Spinal cord (tissue), 10 donors: ENCODE measurements at places on chromosomes 11 and 22. TPM values are rescaled to one million over a fixed set of nuclear protein-coding genes. Genes with fewer than 3 reads are reported as not detected.

GRCh38 chr11:76601724-76602123 lies 68.8 kb downstream of the LRRC32 start:
- no peak for DNase-seq

DNA sequence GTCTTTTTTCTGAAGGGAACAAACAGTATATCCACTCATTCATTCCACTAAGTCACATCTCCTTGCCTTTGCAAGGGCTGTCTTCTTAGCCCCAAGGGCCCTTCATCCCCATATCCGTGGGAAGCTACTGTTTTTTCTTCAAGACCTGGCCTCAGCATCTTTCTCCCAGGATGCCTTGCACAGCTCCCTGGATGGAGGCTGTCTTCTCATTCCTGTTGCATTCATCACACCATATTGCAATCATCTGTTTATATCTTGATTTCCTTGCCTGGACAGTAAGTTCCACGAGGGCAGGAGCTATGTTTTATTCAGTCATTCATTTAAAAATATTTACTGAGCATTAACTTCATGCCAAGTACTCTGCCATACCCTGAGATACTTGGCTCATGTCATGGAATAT lies 29.3 kb upstream of the NECTIN1 start:
- DNase-seq, result no peak

DNA sequence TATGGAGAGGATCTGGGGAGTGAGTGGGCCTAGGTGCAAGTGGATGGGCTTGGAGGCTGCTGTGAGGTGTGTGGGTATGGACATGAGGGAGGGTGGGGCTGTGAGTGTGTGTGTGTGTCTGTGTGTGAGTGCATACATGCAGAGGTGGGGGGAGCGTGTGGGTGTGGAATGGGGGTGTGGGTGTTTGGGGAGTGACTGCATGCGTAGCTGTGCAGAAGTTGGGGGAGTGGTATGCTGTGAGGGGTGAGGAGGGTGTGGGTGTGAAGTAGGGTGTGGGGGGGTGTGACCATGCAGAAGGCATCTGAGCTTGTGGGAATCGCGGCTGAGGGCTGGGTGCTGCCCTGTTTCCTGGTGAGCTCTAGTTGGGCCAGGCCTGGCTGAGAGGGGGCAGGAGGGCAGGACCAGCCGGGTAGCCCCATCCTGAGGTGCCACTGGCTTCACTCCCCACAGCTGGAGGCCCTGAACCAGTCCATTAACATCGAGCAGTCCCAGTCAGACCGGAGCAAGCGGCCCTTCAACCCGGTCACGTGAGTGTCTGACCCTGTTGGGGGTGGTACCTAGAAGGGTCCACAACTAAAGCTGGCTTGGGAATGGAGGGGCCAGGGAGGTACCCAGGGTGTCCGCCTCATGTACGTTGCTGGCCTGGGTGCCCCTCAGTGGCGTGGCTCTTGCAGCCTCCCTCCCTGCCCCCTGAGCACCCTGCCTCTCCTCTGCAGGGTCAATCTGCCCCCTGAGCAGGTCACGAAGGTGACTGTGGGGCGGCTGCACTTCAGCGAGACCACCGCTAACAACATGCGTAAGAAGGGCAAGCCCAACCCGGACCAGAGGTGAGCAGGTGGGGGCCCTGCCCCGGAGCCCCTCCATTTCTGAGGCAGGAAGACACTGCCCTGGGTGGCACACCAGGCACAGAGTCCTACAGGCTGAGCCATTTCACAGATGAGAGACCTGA lies 16.5 kb downstream of the TMEM258 start:
- no peak for DNase-seq

GRCh38 chr22:22023581-22024137 lies 41.1 kb upstream of the TOP3B start:
- no peak for DNase-seq

GRCh38 chr11:109945626-109946321 lies 147.4 kb upstream of the ZC3H12C start:
- DNase-seq, result no peak

Gene PHETA2
- 6.5 TPM for polyA plus RNA-seq

Gene KRTAP5-7
- polyA plus RNA-seq, result 1.4 TPM

Gene SLC29A2
- 9.1 TPM for polyA plus RNA-seq

Gene EHD1
- 102 TPM for polyA plus RNA-seq

Gene ELFN2
- 59.9 TPM for polyA plus RNA-seq
